Activated T-helper 17 cell treated with anti-CD3 and anti-CD28 coated beads, Interleukin-2, amount 50 U/mL, for 72 hours (primary cell): ENCODE measurements at places on chromosomes 5 and 9. TPM values are rescaled to one million over a fixed set of nuclear protein-coding genes. Genes with fewer than 3 reads are reported as not detected.

KLF4 gene
- 0.48 TPM for total RNA-seq

GRCh38 chr5:59661954-59662615, 231.4 kb downstream of the PDE4D start:
- no peak for ATAC-seq

- no peak for ATAC-seq
Measured at GRCh38 chr9:18658804-18659705, 185.1 kb downstream of the ADAMTSL1 start.

DNA sequence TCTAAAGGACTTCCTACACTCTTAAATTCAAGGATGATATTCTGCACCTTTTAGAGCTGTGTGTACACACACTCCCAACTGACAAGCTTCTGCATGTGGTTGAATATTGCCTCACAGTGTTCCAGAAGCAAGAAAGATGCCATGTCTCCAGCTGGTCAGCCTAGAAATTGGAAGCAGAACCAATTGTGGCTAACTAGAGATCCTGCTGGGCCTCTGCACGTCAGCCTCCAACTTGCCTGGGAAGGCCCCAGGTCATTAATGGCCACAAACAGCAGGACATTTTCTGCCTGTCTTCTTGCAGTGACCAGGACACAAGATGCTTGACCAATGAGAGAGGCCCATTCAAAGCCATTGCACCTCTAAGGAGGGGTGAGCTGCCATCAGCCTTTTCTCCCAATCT, 571.9 kb upstream of the BRINP1 start:
- ATAC-seq = no peak
